ENCODE measurements at places on chromosomes 7 and 10.

DNA sequence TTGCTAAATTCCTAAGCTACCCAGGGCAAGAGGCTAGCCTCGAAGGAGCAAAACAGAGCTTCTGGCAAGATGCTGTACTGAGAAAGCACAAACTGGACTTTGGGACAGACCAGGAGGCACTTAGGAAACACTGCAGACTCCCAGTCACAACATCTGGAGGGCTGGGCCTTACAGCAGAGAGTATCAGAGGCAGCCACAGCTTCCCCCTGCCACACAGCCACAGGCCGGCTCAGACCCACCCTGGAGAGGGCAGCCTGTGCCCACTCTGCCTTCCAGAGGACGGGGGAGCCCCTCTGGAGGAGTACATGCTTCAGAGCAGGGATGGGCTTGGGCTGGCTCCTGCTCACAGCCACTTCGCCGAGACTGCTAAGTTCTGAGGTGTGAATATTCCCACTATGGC lies 17.4 kb downstream of the ESYT2 start:
- no peak for DNase-seq

GRCh38 chr7:127699853-127700252 lies 47.9 kb downstream of the SND1 start:
- DNase-seq, result no peak

DNA sequence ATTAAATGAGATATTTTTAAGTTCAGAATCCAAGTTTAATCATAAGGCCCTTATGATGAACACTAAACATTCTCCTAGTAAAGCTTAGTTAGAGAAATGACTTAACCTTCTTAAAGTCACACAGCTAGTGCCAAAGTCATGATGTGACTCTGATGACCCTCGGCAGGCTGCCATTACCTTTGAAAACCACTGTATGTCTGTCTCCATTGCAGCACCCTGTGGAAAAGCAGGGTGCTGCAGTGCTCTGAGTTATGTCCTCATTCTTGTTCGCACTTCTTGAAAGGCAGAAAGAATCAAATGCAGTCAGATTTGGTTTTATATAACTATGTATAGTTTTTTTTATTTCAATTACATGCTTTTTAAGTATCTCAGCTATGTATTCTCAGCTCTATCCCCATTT lies 105.0 kb downstream of the PHTF2 start:
- no peak for DNase-seq

DNA sequence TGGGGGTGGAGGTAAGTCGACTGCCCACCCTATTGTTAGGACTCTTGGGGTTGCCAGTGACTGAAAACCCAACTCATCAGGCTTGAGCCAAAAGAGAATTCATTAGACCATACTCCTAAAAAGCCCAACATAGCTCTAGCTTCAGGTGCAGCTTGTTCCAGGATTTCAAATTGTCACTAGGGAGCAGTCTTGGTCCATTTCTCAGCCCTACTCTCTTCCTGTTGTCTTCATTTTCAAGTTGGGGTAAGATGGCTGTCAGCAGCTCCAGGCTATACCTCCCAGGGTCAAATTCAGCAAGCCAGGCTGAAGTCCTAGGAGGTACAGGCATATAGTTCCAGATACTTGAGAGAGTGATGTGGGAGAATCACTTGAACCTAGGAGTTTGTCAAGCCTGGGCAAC lies 14.9 kb upstream of the COL13A1 start:
- DNase-seq, result no peak

- DNase-seq, result no peak
Observed at GRCh38 chr10:112898540-112899390, 51.3 kb upstream of the TCF7L2 start.

DNA sequence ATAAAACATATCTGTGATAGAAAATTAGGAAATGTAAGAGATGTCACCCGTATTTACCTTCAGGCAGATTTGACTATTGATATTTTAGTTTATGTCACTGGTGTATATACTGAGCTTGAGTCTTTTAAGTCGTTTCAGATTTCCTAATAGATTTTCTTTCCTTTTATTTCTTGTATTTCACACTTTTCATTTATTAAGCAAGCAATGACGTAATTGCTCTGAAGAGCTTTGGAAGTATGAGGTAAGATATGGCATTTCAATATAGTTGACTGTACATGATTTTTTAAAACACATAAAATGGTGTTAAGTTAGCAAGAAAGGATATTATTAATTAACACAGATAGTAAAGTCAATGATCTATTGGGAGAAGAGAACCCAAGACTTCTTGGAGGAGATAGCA lies 652.6 kb downstream of the SORCS1 start:
- DNase-seq, result no peak

GRCh38 chr10:124494046-124494807 lies 32.6 kb downstream of the LHPP start:
- no peak for DNase-seq

GRCh38 chr7:110775046-110775445 lies 315.9 kb upstream of the LRRN3 start:
- DNase-seq, result no peak

- no peak for DNase-seq
Observed at GRCh38 chr10:14116021-14116420, 214.7 kb downstream of the FRMD4A start.

- DNase-seq, result no peak
Observed at GRCh38 chr7:134834689-134835462, 55.4 kb downstream of the CALD1 start.

- no peak for DNase-seq
Observed at GRCh38 chr7:20647908-20648776, 32.7 kb downstream of the ABCB5 start.

DNA sequence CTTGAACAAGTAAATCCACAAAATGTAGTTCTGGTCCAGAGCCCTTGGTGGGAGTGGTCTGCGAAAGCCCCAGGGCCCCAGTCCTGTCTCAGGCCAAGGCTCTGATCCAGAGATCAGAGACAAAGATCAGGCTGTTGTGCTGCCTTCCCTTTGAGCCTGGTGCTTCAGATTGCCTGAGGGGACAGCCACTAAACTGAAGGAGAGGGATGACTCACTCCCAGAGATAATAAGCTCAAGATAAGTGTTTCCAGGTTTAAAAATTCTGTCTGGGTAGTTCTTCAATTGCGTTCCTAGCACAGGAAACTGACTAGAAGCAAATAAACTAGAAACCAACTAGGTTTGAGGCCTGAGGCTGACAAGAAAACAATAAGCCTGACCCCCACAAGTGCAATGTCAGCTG lies 190.2 kb downstream of the RAMP3 start:
- DNase-seq, result no peak

DNA sequence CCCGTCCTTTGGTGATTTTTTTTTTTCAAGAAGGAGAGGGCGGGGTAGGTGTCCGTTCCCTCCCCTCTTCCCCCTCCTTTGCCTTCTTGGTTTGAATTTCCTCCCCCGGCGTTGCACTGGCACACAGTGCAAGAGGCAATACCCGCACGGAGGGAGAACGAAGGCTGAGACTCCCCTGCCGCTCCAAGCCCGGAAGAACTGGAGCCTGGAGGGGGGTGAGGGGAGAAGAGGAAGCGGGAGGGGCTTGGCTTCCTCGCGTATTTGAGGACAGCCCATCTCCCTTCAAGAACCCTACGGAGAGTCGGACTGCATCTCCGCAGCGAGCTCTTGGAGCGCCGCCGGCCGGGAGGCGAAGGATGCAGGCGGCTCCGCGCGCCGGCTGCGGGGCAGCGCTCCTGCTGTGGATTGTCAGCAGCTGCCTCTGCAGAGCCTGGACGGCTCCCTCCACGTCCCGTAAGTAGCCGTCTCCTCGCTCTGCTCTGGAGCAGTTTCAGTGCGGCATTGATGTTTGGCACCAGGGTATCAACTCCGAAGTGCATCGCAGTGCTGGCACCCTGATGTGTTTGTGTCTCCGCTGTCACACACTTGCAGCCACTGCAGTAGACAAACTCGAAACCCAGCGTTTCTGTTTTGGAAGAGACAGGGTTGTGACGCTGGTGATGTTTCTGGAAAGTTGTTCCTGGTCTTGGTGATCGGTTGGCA lies at the start of gene CNTNAP2:
Gene CNTNAP2, plus strand, starts transcription at position 281 of the 702 bp plus-strand sequence. Its CDS starts 76 bp downstream, at position 357.
- DNase-seq, result no peak

DNA sequence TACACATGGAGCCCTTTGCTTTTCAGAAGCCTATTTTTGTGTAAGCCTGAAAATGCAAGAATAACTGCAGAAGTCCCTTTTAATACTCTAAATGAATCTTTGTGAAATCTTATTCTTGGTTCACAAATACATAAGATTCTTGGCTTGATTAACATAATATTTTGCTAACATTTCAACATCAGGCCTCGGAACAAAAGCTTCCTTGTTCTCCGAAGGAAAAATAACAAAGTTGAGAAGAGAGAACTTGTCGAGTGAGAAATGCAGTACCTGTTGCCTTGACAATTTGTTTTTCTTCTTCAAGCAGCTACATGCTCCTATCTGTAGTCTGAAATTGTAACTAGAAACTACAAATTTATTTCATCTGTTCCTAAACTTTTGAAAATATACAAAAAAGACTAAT lies 8.5 kb downstream of the NT5C2 start:
- DNase-seq, result no peak

- no peak for DNase-seq
Observed at GRCh38 chr10:31803606-31804351, 124.9 kb downstream of the ARHGAP12 start.

DNA sequence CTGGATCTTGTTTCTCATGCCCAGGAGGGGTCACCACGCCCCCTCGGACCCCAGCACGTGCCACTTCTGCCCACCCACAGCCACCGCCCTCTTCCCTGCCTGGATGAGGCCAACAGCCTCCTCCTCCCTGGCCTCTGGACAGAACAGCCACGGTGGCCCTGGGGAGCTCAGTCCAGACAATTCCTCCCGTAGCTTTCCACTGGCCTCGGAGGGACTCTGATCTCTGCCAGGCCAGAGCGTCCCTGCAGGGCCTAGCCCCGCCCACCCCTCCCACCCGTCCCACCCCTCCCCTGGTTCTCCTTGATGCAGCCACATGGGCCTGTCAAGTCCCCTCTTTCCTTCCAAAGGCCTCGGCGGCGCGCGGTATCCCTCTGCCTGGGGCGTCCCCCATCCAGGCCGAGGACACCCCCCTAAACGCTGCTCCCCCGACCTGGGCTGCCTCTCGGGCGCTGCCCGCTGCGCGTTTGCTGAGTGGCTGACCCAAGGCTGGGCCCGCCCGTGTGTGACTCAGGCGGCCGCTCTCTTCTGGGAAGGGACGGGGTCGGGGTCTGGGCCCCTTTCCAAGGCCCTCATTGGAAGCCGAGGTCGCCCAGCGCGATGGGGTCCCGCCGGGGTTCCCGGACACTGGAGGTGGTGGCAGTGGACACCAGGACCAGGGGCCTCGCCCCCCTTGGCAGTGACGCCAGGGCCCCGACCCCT lies 557 bp downstream of the TMEM120A start:
- no peak for DNase-seq

DNA sequence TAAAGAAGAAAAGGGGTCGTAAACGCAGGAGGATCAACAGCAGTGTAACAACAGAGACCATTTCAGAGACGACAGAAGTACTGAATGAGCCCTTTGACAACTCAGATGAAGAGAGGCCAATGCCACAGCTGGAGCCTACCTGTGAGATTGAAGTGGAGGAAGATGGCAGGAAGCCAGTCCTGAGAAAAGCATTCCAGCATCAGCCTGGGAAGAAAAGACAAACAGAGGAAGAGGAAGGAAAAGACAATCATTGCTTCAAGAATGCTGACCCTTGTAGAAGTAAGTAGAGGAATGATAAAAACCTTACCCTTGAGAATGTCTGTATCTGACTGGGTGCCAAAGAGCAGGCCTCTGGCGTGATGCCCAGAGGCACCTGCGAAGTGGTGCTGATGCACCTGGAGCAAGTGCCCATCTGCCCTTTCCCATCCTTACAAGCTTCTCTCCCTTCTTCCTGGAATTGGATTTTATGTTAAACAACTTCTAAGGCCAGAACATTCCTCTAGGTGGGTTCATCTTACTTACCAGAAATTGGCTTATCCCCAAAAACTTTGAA lies 86.4 kb upstream of the SAMD8 start:
- DNase-seq, result no peak

GRCh38 chr7:156725073-156725472 lies 84.5 kb downstream of the RNF32 start:
- no peak for DNase-seq

DNA sequence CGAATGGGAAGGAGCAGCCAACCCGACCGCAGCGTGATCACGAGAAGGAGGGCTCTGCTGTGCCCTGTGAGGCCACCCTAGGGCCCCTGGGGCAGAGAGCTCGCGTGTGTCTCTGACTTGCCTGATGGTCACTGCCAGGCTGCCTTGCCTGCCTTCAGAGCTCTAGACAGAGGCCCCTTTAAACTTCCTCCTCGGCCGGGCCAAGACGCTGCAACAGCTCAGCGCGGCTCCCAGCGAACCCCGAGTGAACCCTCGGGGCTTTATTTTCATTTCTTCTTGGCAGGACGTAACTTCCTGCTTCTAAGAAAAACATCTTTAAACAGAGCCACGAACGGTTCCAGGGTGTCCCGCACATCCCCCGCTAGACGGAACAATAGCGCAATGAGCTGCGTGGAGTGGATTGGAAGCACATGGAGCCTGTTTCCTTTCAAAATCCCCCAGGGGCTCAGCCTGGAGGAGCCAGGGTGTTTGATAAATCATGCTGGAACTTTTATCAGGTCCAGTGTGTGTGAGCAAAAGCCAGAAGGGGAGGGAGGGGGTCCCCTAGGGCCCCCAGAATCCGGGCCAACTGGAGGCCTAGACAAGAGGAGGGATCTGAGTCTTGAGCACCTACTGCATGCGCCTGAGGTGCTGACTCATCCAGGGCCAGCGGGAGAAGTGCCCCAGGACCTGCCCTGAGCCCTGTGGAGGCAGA lies 134.1 kb upstream of the GDF10 start:
- no peak for DNase-seq

DNA sequence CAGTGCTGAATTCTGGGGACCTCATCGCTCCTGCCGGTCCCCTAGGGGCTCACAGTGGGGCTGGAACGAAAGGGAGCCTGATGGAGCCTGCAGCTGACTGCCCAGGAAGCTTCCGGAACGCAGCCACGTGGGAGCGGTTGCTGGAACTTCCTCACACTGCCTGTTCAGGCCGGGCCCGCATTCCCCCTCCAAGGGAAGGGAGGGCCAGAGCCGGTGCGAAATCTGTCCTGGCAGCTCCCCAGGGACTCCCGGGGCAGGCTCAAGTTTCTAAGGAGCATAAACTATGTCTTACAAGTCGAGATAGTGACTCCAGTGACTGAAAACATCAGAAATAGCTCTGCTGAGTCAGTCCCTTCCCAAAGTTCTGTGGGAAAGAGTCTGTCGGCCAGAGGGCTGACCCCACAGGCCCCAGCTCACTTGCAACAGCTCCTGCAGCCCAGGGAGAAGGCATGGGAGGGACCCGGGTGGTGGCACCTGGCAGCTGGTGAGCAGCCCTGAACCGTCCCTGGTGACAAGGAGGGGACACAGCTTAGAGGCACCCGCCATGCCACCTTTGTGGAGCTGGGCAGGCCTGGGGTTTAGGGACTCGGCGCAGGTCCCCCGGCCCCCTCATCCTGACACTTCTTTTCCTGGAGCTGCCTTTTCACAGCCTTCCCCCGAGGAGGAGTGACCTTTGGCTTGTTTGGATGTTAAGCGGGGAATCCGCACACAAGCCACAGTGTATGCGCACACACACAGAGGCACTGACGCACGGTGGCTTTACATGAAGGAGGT lies 47.6 kb downstream of the PDGFA start:
- no peak for DNase-seq
